SJCRH30 (cell line): ENCODE measurements at places on chromosomes 7 and 10. TPM values are rescaled to one million over a fixed set of nuclear protein-coding genes. Genes with fewer than 3 reads are reported as not detected.

Gene SYT15B
- 0.06 TPM in 1 of 2 replicates, not detected in the other for total RNA-seq

Gene MKX
- total RNA-seq: 2.2 and 2.5 TPM in 2 replicates

GRCh38 chr7:67463316-67463715, 466.7 kb downstream of the TYW1 start:
- no peaks in the 10 kb centered on the region for H3K36me3 ChIP-seq
- no peak overlapping the region for H3K27ac ChIP-seq
- peaks cover 18% of the 10 kb centered on the region for H3K27me3 ChIP-seq
- DNase-seq: no peak
- no peaks in the 10 kb centered on the region for H3K4me1 ChIP-seq

Gene NFE2L3
- not detected in 2 replicates for total RNA-seq

DNA sequence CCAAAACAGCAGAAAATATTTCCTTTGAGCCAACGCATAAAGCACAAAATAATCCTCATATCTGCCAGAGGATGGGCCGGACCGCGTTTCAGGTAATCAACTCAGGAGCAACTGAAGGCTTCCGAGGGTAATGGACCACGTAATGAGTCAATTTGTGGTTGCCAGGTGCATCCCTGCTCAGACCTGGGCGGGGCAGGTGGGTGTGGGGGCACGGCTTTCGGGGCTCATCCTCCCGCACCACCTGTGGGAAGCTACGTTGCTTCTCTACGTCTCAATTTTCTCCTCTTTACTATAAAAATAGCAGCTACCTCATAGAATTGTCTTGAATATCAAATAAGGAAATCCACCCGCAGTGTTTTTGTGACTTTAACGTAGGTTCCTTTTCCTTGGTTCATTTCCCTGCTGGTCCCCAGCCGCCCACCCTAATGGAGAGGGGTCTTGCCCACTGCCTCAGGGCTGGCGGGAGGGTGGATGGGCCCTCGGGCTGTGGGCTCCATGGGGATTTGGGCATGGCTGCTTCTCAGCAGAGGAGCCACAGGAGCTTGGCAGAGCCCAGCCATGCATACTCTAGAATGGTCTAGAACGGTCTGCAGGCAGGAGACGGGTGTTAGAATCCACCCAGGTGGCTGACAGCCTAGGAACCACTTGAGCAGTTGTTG, 324.7 kb downstream of the ADARB2 start:
- no peaks in the 10 kb centered on the region for H3K27me3 ChIP-seq
- no peak overlapping the region for H3K27ac ChIP-seq
- H3K4me3 ChIP-seq: no peak overlapping the region
- H3K36me3 ChIP-seq: no peaks in the 10 kb centered on the region
- no peak for DNase-seq

DNA sequence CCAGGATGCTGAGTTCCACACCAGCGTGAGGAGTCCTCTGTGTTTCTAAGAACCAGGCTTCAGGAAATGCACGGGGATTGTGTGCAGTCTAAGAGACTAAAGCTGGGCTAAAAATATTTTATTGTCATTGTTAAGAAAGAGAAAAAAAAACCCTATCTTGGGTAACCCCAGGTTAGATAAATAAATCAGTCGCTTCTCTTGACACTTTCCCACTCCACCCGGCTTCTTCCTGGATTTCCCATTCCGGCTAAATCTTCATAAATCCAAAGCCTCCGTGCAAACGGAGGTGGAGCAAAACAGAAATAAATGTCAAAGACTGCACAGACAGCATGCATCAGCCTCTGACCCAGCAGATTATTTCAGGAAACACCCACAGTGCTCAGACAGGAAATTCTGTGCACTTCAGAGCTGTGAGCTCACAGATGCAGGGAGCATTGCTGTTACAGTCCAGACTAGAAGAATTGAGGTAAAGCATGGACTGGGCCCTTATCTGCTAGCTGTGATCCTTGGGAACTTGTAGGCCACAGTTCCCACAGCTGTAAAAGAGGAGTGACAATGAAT, 44.8 kb upstream of the GRID1 start:
- no peaks in the 10 kb centered on the region for H3K27me3 ChIP-seq
- H3K27ac ChIP-seq: no peak overlapping the region
- H3K4me1 ChIP-seq: no peaks in the 10 kb centered on the region

- no peaks in the 10 kb centered on the region for H3K36me3 ChIP-seq
- H3K4me1 ChIP-seq: peaks cover 9% of the 10 kb centered on the region
- H3K27me3 ChIP-seq: no peaks in the 10 kb centered on the region
- DNase-seq: no peak
- no peak overlapping the region for H3K4me3 ChIP-seq
Observed at GRCh38 chr7:133771788-133772419, 355.2 kb upstream of the LRGUK start.

Gene GPR158
- total RNA-seq: 6.7 and 6.8 TPM in 2 replicates

GRCh38 chr10:79468015-79468560, 22.7 kb upstream of the ZCCHC24 start:
- H3K36me3 ChIP-seq: no peaks in the 10 kb centered on the region
- H3K4me3 ChIP-seq: no peak overlapping the region
- no peaks in the 10 kb centered on the region for H3K27me3 ChIP-seq
- no peak overlapping the region for H3K27ac ChIP-seq
- no peak for DNase-seq
